Stimulated activated CD4-positive, alpha-beta T cell treated with anti-CD3 and anti-CD28 coated beads, TNF-alpha, amount 100 ng/mL, for 1 hour (primary cell): ENCODE measurements at places on chromosomes 7 and 10.

GRCh38 chr7:82975811-82976468 lies 186.7 kb downstream of the PCLO start:
- DNase-seq = no peak

DNA sequence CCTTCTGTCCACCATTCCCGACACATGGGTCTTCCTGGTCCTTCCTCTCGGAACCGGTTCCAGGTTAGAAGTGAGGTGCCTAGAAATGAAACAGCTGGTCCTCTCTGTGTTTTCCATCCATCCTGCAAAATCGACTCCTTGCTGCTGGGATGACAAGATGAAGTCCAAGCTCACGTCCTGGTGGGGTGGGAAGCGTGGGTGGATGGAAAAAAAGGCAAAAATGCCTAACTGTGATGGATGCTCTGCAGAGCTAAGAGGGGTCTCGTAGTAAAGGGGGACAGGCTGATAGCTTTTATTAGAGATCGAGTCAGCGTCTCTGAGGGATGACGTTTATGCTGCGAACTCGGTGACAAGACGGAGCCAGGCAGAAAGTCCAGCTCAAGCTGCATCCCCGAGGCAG lies 14.1 kb downstream of the CALML5 start:
- DNase-seq = no peak

GRCh38 chr7:108629651-108630400 lies 60.2 kb downstream of the DNAJB9 start:
- DNase-seq = no peak

DNA sequence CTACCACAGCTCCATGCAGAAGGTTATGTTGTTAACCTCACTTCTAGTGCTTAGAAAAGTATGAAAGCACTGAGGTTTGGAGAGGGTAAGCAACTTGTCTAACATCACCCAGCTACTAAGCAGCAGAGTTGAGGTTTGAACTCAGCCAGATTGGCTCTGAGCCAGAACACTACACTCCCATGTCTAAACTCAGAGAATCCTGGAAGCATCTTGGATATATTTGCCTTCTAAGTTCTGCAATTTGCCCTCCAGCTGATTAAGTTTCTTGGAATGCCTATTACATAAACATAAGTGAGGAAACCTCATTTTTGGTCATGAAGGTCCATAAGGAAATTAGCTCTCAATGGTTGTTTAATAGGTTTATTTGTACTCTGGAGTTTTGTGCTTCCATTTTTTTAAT lies 78.1 kb upstream of the PHYHIPL start:
- DNase-seq = no peak

- DNase-seq = no peak
These were observed 7.4 kb downstream of the IGF2BP3 start for GRCh38 chr7:23462846-23463245.

DNA sequence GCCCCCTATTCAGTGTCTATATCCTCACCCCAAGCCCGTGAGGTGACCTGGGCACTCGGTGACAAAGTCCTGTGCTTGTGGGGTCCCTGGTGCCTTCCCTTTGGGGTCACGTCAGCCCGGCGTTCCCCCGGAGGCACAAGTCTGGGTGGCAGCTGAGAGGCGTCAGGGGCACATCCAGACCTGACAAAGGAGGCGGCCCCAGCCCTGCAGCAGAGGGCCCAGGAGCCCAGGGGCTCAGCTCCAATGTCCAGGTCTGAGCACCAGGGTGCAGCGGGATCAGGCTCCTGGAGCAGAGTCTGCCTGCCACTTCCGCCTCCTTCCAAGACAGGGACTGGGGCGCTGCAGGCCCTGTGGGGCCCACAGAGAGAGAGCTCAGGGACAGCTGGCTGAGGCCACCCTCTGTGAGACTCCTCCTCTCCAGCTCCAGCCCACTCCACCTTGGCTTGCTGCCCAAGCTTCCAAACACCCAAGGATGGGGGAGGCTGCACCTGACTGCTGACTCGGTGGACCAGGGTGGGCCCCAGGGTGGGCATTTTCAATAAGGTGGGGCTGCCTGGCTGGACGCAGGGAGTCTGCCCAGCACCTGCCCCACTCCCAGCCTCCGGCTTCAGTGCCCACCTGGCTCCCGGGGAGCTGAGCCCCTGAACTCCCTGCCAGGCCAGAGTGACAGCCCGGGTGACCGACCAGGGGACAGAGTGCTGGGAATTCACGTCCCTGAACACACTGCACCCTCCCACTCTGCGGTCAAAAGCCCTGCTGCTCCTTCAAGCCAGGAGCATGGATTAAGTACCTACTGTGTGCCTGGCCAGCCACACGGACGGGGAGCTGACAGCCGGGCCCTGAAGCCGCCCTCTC lies 1.0 kb upstream of the KNDC1 start:
- DNase-seq = no peak

DNA sequence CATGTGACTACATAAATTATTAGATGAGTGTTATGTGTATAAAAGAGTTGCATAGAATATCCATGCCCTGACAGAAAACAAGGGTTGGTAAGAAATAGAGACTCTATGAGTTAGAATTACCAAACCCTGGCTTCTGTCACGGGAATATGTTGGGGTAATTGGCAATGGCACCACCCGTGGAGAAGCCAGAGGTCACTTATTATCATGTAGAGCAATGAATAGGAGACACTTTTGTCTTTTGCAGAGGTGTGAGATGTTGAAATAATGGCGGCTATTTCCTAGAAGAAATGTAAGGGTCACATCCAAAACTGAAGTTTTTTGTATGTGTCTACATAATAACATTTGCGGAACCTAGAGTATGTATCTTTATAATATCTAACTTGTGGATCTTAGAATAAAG lies 35.3 kb downstream of the ABCB5 start:
- DNase-seq = no peak

- no peak for DNase-seq
These were observed 198.1 kb upstream of the NFE2L3 start for GRCh38 chr7:25953859-25954258.

- peak; percentile 30 for DNase-seq
These were observed 3.2 kb downstream of the PARP12 start for GRCh38 chr7:140059273-140060242.

GRCh38 chr7:95687759-95688343 lies 84.5 kb upstream of the DYNC1I1 start:
- no peak for DNase-seq
